Occipital lobe (tissue), 3 donors: ENCODE measurements at places on chromosomes 3 and 15. TPM values are rescaled to one million over a fixed set of nuclear protein-coding genes. Genes with fewer than 3 reads are reported as not detected.

CLDN18 gene
- not detected for total RNA-seq

FSIP1 gene
- total RNA-seq: 14.7 TPM

RASL12 gene
- 1.4 TPM for total RNA-seq

PEX5L gene
- total RNA-seq: 49.6 TPM

ISL2 gene
- not detected for total RNA-seq

- peak; percentile 75 for DNase-seq
These were observed at the start of gene IDH2 for GRCh38 chr15:90101969-90102890. Gene IDH2, minus strand, starts transcription at chr15:90102468. Its CDS starts 78 bp downstream, at chr15:90102390.

GRCh38 chr15:60972866-60973265 is 256.2 kb downstream of the RORA start:
- DNase-seq: no peak

GRCh38 chr3:1609416-1609815 is 489.2 kb upstream of the CNTN4 start:
- no peak for DNase-seq

GRCh38 chr15:55546718-55547117 is 38.7 kb upstream of the DNAAF4 start:
- DNase-seq: no peak

GRCh38 chr3:52078781-52079560 is 22.6 kb upstream of the DUSP7 start:
- DNase-seq: no peak

- DNase-seq: no peak
These were observed 160.7 kb upstream of the MCTP2 start for GRCh38 chr15:94070356-94071295.

GRCh38 chr3:98343647-98344507 is 9.8 kb upstream of the OR5K4 start:
- DNase-seq: no peak

DNA sequence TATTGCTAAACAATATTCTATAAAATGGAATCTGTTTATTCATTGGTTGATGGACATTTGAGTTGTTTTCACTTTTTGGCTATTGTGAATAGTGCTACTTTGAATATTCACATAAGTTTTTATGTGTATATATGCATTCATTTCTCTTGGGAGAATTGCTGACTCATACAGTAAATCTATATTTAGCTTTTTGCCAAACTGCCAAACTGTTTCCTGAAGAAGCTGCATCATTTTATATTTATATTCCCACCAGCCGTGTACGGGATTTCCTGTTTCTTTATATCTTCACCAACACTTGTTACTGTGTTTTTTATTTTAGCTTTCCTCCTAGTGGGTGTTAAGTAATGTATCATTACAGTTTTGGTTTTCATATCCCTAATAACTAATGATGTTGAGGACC is 12.5 kb upstream of the TCAIM start:
- DNase-seq: no peak

DNA sequence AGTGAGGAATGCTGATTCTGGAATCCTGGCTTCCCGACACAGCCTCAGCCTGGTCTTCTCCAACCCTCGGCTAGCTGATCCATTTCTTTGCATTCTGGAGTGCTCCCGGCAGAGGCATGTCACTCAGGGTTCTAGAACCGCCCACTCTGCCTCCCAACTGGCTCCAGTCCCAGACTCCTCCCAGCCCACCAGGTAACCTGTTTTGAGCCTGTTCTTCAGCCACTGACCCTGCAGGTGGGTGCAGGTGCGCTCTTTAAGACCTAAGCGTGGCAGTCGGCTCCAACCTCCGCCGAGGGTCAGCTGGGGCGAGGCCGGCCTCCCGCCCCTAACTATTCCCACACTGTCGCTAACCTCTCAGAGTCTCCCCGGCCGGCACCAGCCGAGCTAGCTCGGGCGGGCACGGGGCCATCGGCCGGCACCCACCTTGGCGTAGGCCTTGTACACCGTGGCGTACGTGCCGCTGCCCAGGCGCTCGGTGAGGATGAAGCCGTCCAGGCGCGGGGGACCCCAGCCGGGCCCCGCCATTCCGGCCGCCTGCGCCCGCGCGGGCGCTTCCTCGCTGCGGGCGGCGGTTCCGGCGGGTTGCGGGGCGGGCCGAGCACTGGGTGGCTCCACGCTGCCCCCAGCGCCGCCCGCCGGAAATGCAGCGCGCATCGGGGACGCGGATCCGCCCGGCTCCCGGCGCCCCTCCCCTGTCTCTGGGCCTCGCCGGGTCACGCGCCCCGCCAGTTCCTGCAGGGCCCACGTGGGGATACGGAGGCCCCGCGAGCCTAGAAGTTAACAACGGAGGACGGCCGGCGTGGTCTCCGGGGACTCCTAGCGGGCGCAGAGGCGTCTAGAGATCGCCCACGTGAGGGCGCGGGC is at the start of gene ULK3:
Gene ULK3, minus strand, starts transcription at position 576 of the 864 bp plus-strand sequence. Its CDS starts 51 bp downstream, at position 525.
- peak; percentile 87 for DNase-seq

- DNase-seq: no peak
These were observed 216.3 kb downstream of the RPLP1 start for GRCh38 chr15:69668963-69669362.
